Coronary artery (tissue), 2 donors: ENCODE measurements at places on chromosomes 7 and 10.
A peak's percentile ranks its signal among the peaks of the same experiment; 100 is the strongest.

DNA sequence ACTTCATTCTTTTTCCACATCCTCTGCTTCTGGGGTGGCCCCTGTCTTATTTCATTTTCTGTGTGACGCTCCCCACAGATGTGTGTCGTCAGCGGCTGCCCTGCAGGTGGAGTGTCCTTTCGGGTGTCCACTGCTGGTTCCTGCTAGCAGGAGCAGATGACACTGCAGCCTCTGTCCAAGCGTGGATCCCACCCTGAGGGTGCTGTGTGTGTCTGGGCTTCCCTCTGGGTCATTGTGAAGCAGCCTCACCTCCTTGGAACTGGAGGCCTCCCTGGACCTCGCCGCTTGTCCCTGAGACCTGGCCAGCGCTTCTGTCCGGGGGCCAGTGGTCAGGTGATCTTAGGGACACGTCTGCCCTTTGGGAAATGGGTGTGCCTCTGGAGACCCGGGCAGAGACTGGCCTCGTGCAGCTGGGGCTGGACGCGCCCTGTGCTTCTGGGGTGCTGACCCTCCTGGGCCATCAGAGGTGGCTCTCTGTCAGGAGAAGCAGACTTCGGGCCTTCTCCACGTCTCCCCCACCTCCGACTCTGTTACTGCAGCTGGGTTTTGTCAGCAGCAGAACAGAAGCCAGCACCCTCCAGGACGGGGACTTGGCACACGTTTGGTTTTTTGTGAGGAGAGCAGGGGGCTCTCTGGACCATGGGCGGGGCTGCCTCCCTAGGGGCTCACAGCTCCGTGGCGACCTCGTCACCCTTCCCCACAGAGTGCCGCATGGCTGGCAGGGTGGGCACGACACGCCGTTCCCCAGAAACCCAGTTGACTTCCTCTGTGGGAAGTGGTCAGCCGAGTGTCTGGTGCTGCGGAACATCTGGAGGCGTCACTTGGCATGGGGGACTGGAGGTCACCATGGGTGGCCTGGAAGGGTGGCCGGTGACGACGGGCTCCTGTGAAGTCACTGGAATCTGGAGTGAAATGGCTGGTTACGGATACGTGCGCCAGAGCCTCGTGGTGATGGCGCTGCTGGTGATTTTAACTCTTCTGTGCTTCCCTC lies 48.4 kb downstream of the INPP5A start:
- peak; percentile 88 for DNase-seq

DNA sequence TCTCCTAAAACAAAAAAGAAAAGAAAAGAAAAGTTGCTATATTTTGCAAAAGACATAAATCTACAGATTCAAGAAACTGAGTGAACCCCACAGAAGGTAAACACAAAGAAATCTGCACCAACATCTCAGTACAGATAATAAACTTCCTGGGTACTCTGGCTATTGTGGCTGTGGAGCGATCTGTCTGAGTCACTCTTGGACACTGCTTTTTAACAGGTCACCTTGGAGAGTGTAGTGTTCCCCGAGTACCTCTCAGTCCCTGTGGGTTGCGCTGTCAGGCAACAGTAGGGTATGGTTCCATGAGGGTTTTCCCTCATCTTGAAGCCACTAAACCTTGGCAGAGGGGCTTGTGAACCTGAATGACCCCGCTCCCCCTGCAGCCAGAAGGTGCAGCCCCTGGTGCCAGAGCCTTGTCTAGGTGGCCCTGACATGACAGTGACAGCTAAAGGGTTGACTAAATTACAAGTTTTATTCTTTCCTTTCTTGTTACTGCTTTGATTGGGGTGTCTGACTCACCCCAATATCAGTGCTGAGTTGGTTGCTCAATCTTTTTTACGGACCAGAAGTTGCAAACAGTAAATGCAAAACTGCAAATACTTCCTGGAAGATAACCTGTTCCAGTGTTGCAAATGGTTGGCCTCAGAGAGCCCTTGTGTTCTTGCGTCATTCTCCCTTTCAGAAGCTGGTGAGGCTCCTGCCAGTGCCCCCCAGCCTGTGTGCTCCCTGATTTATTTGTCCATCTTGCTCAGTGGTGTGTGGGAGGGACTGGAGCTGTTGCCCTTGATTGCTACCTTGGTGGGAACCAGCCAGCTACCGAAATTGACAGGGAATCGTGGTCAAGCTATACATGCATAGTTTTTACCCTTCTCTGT lies 30.6 kb downstream of the POR start:
- DNase-seq = no peak

DNA sequence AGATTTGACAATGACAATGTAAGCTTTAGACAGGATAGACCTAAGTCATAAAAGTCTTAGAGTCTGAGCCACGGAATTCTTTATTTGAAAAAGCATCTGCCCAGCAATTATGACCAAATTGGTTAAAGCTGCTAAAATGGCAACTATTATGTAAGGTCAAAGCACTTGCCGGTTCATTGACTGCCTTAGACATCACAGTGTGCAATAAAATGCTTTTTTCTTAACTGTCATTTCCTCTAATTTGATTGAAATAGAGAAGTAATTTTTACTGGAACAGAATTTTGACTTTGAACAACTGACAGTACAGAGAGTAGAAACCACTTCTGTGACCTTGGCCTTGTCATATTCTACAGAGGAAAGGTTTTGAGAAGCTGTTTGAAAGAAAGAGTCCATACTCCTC lies 142.9 kb downstream of the THSD7A start:
- no peak for DNase-seq

- no peak for DNase-seq
Measured at GRCh38 chr10:62732841-62733653, 71.5 kb upstream of the ADO start.

DNA sequence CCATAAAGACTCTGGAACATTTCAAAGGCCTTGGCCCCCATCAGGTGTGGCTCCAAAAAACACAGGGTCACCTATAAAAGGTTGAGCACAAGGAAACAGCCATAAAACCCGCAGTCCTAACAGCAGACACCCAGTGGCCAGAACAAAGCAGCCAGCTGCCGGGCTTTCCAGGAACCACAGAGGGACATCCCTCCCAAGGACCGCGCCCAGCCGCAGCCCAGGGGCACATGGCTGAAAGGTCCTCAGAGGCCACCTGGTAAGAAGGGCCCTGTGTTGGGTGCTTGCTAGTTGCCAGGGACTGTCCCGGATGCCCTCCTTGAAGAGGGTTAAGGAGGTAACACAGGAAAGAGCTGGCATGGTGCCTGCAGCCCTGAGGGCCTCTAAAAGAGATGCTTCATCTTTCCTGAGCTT lies 32.7 kb downstream of the KCNMA1 start:
- no peak for DNase-seq

GRCh38 chr10:100993986-100994708 lies 5.5 kb upstream of the LZTS2 start:
- no peak for DNase-seq

- no peak for DNase-seq
Measured at GRCh38 chr7:151271699-151272355, 23.3 kb upstream of the SMARCD3 start.

DNA sequence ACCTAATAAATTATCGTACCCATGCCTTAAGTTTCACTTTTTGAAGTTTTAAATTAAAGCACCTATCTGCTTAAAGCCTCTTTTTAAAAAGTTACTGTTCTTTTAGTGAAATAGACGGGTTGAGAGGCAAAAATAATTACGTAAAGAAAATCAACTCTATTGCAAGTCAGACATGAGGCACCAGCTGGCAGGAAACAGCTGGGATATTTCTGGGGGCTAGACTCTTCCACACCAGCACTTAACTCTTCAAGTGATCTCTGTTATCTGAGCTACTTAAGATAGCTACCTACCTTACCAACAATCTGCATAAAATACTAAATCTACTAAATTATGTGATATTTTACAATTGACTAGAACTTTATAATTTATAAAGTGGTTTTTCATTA lies 35.8 kb downstream of the GBF1 start:
- no peak for DNase-seq

GRCh38 chr10:110694820-110695538 lies 50.8 kb downstream of the RBM20 start:
- DNase-seq = peak; percentile 28

DNA sequence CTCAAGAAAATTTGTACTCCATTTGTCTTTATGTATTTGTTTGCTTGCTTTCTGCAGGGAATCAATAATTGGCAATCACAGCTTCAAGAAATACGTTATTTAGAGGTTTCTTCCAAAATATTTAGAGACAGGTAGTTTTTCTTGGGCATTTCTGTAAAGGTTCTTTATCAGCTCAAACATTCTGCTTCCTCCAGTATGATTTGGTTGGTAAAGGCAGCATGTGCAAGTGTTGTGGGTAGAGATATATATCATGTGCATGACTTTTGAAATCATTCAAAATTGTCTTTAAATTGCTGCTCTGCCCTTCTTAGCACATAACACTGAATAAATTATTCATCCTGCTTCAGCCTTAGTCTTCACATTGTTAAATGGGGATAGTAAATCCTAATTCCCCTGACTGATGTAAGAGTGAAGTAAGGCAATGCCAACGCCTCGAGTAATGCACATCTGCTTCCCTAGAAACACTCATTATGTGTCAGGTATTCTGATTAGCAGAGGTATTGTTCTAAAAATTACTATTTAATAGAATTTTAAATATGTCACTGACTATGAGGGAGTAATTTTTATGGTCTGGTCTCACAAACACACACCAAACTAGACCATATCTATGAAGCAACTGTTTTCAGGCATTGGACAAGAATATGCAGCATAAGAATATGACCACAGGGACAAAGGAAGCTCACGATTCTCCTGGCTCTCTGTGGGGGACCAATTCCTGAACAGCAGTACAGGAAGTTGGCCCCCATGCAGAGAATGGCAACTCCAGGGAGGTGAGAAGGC lies 77.3 kb upstream of the AKR1E2 start:
- DNase-seq = no peak

- no peak for DNase-seq
Measured at GRCh38 chr7:8290645-8291308, 28.8 kb upstream of the ICA1 start.

- DNase-seq = no peak
Measured at GRCh38 chr7:130463553-130464434, 23.0 kb upstream of the CEP41 start.

DNA sequence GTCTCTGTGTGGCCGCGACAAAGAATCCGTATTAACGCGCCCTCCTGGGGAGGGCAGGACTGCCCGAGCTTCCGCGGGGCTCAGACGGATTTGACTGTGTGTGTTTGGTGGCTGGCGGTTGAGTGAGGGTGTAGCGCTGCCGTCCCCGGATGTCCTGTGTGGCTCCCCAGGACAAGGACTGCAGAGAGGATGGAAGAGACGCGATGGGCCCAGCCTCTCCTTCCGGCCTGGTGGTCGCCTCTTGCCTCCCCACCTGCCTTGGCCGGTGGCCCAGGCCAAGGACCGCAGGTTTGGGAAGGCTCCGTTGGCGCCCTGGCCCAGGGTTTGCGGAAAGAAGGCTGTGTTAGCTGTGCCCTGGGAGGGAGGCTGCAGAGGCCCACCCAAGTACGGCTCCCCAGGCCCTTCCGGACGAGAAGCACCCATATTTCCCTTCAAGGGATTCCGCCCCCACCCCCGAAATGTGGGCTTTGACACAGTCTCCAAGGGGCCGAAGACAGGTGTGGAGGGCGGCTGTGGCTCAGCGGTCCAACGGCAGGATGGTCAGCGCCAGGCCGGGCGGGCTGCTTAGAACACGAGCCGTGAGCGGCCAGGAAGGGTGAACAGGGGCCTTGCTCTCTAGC lies 2.3 kb downstream of the UNCX start:
- DNase-seq = no peak

DNA sequence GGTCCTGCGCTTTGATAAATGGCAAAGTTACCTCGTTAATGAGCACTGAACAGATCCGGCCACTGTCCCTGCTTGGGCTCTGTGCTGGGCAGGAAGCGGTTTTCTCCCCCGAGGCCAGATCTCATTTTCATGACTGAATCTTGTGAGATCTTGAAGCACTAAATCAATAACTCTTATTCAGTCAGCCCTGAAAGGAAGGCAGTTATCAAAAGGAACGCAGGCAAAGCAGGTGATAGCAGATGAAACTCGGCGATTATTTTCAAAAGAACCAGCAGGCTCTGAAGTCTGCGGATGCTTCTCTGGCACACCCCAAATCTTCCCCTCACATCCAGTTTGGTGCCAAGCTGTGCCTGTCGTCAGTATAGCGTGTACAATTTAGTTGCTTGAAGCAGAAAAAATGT lies 228.7 kb downstream of the BAMBI start:
- DNase-seq = no peak

GRCh38 chr7:99839287-99840021 lies 11.6 kb downstream of the CYP3A43 start:
- DNase-seq = no peak

GRCh38 chr10:113493882-113494301 lies 59.0 kb upstream of the HABP2 start:
- no peak for DNase-seq

GRCh38 chr10:75408911-75409885 lies 7.6 kb upstream of the ZNF503 start:
- no peak for DNase-seq

DNA sequence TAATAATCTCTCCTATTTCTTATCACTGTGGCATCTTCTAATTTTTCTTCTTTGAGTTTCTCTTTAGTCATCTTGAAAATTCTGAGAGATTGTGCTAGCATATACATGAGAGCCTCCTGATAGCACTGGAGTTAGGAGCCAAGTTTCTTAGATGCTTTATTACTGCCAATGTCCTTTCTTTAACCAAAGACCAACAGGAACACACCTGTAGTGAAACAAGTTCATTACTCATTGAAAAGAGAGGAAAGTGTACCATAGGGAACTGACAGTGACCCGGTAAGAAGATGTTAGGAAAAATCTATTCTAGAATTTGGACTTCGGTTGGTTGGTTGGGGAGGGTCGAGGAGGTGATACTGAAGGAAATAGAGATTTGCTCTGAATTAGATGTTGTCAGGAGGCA lies 27.1 kb upstream of the CD36 start:
- DNase-seq = no peak
